ENCODE measurements at places on chromosomes 2 and 18.

DNA sequence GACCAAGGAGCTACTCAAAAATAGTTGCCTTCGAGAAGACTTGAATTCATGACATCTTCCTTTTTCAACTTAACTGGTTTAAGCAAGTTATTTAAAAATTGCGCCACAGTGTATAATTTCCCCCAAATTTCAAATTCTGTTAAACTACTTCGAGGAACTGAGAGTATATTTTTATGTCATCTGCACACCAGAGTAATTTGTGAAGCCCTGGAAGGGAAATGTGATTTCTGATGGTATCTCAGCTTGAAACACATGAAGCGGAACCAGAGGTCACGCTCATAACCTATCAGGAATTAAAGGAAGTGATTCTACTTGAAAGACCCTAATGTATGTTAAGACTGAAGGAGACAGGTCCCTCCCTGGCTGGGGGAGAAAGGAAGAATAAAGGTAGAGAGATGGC is 33.9 kb upstream of the DARS1 start:
- no peak for DNase-seq

DNA sequence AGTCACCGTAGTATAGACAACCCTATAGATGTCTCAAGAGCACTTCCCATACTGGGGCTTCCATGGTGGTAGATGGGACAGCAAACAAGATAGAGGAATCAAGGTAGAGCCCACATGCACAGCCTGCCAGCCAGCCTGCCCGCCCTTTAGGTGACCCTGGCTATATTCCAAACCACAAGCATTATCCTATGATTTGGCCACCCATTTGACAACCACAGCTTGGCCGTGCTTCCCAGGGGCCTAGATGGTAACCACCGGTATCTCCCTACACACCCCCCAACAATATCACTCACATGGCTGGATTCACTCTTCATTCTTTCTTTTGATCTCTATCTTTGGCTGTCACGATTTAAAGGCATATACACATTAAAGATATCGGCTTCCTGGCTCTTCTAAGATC is 85.3 kb downstream of the CDK15 start:
- DNase-seq = no peak

DNA sequence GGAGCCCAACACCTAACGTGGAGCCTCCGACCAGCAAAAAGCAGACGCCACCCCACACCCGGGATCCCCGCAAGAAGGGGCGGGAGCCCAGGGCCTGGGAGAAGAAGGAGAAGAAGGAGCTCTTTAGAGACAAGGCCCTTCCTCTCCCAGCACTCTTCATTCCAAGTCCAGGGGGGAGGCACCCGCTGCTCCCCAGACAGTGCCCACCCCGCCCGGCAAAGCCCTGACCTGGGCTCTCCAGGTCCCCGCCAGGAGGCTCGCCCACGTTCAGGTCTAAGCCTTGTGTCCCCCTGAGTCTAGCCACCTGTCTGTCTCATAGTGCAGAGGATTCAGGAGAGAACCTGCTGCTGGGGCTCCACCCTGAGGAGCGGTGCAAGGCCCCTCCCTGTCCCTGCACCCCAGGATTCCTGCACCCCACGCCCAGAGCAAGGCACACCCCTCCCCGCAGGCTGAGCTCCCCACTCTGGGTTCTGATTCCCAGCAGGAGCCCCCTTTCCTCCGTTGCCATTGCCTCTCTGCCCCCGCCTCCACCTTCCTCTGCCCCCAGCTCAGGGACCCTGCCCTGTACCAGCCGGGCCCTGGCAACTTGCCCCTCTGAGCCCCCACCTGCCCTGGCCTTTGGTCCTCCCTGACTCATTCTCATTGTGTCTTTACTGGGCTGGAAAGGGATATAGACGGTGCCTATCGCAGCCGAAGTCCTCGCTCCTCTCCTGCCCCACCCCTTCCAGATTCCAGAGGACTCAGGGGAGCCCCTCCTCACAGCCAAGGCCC is 33.5 kb upstream of the GPC1 start:
- DNase-seq = no peak

DNA sequence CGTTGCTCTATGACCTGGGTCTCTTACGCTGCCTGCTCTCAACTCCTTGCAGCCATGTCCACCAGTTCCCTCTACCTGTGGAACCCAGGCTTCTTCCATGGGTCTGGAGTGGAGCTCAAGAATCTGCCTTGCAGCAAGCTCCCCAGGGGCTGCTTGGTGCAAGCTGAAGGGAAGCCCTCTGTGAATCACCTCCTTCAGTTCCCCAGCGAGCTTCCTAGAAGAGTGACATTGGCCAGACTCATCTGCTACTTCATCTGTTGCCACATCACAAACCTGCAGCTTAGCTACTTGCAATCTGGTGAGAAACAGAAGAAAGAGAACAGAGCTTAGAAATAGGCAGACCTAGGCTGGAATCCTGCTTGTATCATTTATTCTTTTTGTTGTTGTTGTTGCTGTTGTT is 9.8 kb upstream of the EFR3B start:
- no peak for DNase-seq

- DNase-seq = peak; percentile 14
These were observed 267.0 kb downstream of the NOL4 start for GRCh38 chr18:33957707-33958106.

GRCh38 chr18:42275138-42275535 is 320.1 kb downstream of the PIK3C3 start:
- DNase-seq = no peak

- DNase-seq = no peak
These were observed 91.2 kb downstream of the TAF4B start for GRCh38 chr18:26317398-26317797.

DNA sequence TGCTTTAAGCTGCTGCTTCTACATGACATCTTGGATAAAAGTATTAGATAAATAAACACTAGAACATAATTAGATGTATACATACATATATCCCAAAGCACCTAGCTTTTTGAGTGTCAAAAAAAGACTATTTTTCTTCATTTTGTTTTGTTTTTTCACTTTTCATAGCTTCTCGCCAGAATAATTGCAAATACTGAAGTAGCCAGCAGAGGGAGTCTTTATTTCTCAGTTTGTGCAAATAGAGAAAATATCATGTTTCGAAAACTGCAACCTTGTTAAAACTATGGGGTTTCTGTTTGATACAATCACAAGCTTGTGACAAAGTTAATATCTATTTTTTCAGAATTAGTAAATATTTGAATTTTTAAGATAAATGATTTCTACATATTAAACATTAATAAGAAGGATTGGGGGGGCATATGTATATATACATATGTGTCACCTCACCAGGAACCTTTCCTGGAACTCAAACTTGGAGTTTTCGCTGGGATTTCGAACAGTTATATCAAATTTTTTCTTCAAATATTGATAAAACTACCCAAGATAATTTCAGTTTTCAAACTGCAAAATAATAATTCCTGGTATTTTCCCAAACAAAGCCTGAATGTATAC is 61.0 kb downstream of the GRB14 start:
- DNase-seq = peak; percentile 9

- DNase-seq = no peak
These were observed 43.6 kb downstream of the NHEJ1 start for GRCh38 chr2:219116776-219117646.

DNA sequence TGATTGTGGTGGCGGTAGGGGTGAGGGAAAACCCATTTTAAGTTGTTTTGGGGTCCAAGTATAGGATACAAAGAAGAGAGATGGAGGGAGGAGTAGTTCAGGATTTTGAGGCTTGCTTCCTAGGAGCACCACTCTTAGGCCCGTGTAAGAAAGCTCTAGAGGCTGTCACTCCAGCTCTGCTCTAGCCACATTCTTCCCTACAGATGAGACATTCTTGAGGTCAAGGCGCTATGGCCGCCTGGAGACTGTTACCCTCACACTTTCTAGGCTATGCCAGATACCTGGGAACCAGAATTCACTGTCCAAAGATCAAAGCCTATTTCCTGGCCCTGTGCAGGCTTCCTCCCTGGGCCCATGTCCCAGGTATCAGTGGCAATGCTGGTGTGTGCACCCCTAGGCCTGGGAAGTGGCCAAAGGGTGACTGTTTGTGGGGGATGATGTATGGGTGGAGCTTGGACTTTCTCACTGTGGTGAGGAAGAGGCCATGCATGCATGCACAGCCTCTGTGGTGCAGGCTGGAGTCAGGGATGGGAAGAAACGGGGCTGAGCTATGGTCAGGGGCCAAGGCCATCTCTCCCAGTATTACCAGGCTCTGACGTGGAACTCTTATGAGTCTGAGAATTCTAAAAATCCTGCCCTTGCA is 7.0 kb upstream of the TTL start:
- DNase-seq = no peak

DNA sequence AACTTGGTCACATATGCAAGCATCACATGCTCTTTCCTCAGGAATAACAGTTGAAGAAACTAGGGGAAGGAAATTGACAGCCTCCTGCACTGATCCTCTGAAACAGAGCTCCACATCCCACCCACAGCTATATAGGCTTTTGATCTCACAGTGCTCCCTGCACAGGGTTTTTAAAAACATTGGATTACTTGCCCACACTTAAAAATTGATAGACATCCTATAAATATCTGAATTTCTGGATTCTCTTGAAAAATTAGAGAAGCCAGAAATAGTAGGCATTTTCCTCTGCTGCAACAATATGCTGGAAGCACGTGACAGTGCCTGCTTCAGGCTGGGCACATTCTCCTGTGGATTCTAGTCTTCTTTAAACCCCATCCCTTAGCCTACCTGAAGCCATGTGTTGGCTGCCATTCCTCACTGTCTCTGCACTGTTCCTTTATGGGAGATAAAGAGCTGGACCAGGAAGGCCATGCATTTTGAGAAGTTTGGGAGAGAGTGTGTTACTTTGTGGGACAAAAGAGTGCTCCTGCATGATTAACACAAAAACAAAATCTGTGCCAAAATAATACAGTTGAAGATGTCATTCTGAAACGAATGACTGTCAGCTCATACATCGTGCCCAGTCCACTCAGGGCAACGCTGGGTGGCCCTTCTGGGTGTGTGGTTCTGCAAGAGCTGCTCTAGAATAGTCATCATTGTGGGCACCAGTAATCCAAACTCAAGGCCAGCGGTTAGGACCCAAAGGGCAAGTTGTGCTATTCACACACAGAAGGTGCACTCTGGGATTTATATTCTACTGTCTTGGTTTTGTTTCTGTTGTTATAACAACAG is 59.8 kb downstream of the GYPC start:
- no peak for DNase-seq

GRCh38 chr18:55317864-55318263 is 270.1 kb downstream of the TCF4 start:
- DNase-seq = no peak

DNA sequence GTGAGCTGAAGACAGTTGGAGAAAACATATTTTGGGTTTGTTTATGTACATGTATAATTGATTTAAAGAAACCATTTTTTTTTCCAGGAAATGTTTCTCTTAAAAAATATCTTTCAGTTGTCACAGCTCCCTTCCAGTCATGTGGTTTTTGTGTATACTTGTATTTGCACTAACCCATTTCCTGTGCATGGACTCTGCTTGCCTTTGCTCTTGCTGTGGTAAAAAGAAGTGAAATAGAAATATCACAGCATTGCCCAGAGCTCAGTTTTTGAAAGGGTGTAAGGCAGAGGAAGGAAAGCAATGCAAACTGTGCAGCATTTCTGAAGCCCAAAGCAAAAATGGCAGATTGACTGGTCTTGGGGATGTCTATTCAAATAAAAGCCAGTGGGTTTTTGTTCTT is 10.4 kb upstream of the DOCK10 start:
- DNase-seq = no peak

DNA sequence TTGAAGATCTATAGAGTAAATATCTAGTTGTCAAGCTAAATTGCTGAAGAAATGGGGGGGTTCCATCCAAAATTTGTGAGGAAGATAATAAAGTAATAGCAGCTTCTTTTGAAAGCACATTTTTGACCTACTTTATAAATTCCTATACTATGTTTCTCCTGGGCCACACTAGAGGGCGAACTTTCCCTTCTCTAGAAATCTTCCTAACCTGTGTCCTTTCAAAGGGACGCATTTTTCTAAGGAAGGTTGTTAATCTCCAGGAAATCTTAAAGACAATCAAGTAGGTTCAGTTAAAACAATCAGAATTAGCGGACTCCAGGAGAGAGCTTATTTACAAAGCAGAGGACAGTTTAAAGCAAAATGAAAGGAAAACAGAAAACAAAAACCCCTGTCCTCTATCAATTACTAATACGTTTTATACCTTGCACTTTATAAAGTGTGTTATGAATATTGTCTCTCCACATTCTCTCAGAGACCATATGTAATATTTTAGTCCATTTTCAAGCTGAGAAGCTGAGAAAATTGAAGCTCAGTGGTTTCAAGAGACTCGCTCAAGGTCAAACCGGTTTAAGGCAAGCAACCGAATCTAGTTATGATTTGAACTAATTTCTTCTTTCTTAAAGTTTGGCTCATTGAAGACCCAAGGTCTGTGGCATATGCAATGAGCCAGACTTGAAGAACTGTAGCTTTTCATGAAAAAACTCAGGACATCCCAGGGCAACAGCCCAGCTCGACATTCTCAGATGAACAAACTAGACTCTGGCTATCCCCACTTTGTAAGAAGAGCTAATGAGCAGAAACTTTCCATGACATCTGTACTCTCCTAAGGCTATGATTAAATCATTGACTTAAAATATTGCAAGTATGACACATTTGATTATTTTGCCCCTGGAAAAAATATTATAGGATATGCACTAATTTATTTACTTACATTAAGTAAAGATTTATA is 273.6 kb downstream of the PAX3 start:
- DNase-seq = peak; percentile 15

- no peak for DNase-seq
These were observed 61.8 kb downstream of the RTP5 start for GRCh38 chr2:241931084-241931975.

- DNase-seq = no peak
These were observed 6.1 kb downstream of the NCAPH start for GRCh38 chr2:96341641-96342040.

DNA sequence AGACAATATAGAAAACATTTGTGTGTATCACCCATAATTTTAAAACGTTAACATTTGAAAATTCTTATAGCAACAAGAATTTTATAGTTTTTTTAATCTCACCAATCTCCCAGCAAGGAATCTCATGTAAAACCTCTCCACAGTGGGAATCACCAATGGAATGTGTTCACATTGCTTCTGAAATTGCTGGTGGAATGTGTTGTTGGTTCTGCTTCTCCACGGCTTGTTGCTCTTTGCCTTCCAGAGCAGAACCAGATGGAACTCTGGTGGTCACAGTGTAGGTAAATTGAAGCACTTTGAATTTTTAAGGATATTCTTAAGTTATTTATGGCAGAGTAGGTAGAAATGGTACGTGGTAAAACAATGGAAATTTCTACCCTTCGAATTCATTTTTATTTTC is 35.1 kb downstream of the DCAF17 start:
- DNase-seq = no peak

GRCh38 chr2:182914852-182915251 is 48.4 kb upstream of the FRZB start:
- DNase-seq = no peak

GRCh38 chr18:48600456-48601090 is 61.7 kb downstream of the CTIF start:
- DNase-seq = no peak

DNA sequence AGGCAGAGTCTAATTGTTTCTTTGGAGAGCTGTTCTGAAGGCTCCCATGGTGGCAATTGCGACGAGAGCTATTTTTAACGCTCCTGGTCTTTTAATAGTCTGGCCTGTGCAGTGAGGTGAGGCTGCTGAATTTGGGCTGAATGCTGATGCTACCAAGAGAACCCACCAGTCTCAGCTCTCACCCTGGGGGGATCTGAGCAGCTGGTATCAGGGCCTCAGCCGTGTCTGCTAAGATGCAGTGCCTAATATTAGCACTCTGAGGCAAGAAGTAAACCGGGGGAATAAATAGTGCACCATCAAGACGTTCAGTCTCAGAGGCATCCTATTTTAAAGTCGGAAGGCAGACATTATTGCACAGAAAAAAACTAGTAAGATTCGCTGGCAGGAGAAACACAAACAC is 214.8 kb upstream of the PID1 start:
- DNase-seq = no peak

- no peak for DNase-seq
These were observed 503.8 kb upstream of the NRXN1 start for GRCh38 chr2:51535763-51536162.
